ENCODE measurements at places on chromosomes 6 and 20. TPM values are rescaled to one million over a fixed set of nuclear protein-coding genes. Genes with fewer than 3 reads are reported as not detected.

The OTOR gene
- not detected for total RNA-seq

The NKX2-4 gene
- total RNA-seq: not detected

The PSORS1C1 gene
- total RNA-seq: not detected

The GPR6 gene
- total RNA-seq: not detected

DNA sequence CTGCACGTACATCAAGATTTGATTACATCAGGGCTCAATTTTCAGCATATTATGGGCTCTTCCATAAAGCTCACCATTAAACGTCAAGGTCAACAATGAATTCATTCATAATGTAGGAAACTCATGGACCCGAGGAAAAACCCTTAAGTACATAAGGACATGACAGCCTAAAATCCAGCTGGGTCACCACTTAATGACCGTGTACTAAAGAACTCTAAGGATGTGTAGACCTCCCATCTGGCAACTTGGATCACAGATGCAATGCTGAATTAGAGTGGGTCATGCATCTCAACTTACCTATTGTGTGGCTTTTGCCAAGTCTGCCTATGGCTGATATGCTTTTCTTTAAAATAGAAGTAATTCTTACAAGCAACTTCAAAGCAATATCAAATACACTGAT lies 26.7 kb upstream of the DEFB112 start:
- H3K4me1 ChIP-seq: no peaks in the 10 kb centered on the region
- no peak for DNase-seq
- H3K36me3 ChIP-seq: no peaks in the 10 kb centered on the region
- H3K27ac ChIP-seq: no peak overlapping the region
- H3K27me3 ChIP-seq: no peaks in the 10 kb centered on the region

DNA sequence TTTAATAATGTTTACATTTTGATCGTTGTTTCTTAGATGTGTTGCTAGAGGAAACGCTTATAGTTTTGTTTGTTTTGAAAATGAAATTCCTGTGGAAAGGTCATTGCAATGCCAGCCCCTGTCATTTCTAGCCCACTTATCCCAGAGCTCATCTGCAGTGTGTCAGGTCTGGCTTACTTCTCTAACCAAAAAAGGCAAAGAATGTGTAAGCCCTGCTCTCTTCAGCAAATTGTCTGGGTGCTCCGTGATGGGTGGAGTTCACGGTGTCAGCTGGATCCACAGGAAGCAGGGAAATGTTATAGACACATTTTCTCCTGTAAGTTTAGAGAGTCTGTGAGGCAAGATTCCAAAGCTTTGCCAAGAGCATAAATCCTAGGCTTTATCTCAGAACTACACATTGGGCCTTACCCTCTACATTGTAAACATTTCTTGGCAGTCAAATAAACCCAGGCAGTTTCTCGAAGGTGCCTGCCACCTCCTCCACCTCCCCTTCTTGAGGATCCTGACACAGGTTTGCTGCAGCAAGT lies 50.9 kb downstream of the RPRD1B start:
- no peaks in the 10 kb centered on the region for H3K4me1 ChIP-seq
- no peaks in the 10 kb centered on the region for H3K27me3 ChIP-seq
- H3K4me3 ChIP-seq: no peak overlapping the region
- DNase-seq: no peak
- peaks cover 9% of the 10 kb centered on the region for H3K36me3 ChIP-seq

DNA sequence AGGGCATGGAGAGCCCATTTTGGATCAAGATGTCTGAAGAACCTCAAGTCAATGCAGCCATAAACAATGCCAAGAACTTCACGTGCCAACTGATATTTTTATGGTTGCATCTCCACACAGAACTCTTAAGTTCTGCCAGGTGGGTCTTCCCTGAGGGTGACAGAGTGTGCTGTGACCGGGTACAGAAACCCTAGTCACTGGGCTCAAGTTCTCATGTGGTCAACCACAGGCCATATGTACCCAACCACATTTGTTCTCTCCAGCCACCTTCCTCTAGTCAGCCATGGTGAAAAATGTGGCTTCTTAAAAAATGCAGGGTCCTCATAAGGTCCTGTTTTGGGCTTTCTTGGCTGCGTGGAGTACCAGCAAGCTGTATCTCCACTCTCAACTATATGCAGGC lies 48.9 kb downstream of the CLIC5 start:
- H3K36me3 ChIP-seq: no peaks in the 10 kb centered on the region
- no peak overlapping the region for H3K27ac ChIP-seq
- no peak for DNase-seq
- H3K4me1 ChIP-seq: no peaks in the 10 kb centered on the region
- H3K4me3 ChIP-seq: no peak overlapping the region

DNA sequence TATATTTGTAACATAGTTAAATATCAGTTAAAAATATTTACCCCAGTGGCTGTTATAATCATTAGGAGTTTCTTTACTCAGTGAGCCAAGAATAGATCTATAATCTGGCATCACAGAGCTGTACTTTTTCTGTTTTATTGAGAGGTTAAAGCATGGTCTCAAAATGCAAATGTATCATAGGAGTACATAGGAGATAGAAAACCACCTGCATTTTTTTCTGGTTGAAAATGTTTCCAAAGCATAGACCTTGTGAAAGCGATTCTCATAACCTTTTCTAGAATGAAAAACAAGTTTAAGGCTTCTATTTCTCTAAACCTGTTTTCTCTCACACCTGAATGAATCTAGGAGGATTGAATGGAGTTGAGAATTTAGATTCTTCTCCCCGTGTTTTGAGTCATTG lies 14.4 kb downstream of the KCNQ5 start:
- H3K27me3 ChIP-seq: no peaks in the 10 kb centered on the region
- peak overlapping the region; percentile 21 for H3K27ac ChIP-seq
- H3K4me3 ChIP-seq: peak overlapping the region; percentile 1
- H3K4me1 ChIP-seq: peaks cover 14% of the 10 kb centered on the region
- no peaks in the 10 kb centered on the region for H3K36me3 ChIP-seq
